ENCODE measurements at places on chromosomes 2 and 18. TPM values are rescaled to one million over a fixed set of nuclear protein-coding genes. Genes with fewer than 3 reads are reported as not detected.

AQP12A gene
- total RNA-seq = not detected

BOLL gene
- total RNA-seq = not detected

ACMSD gene
- not detected for total RNA-seq

EFHD1 gene
- not detected for total RNA-seq

ARHGAP28 gene
- 2.9 TPM for total RNA-seq

VAMP8 gene
- 22.0 TPM for total RNA-seq

Data from A375 (cell line).